IMR-90 (cell line): ENCODE measurements at places on chromosomes 1 and 21. TPM values are rescaled to one million over a fixed set of nuclear protein-coding genes. Genes with fewer than 3 reads are reported as not detected.

Gene NOTCH2
- total RNA-seq: 128 and 131 TPM in 2 replicates

Gene PROX1
- total RNA-seq: under 0.01 and 0.28 TPM in 2 replicates

Gene CELA3B
- not detected in 2 replicates for total RNA-seq

Gene TRIM17
- total RNA-seq: not detected in 2 replicates
